ENCODE measurements at places on chromosomes 1 and 21.
A peak's percentile ranks its signal among the peaks of the same experiment; 100 is the strongest.

GRCh38 chr1:59994302-59995198 lies 68.0 kb upstream of the CYP2J2 start:
- no peak for DNase-seq

DNA sequence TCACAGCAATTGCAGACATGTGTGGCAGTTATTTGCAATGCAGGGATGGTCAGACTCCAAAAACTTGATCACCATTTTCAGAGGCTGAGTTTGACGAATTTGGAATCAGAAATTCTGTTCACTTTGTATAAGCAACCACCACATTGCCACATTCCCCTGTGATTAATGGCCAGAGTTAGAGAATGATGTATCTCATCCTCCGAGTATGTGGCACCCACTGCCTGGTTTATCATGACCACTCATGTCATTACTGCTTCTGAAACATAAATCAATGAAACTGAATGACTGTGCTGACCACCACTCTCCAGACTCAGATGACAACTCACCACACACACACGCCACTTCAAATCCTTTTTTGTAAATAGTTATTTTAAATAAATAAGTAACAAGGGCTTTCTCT lies 66.6 kb upstream of the CACHD1 start:
- DNase-seq, result no peak

DNA sequence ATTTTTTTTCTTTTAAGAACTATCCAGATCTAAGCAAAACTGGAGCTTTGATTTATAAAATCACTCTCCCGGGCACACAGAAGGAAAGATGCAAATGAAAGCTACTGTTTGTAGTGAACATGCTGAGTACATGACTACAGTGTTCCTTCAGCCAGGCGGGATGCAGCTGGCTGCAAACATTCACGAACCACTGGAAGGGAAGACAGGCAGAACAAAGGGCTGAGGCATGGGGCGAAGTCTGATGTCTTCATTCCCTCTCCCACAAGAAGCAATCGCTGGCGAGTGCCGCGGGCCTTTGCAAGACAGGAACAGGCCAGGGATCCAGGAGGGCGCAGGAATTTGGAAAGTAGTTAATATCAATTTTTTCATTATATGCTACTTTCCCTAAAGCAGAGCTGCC lies 257.9 kb upstream of the AJAP1 start:
- DNase-seq, result no peak

- no peak for DNase-seq
These were observed 32.9 kb downstream of the IFI44 start for GRCh38 chr1:78682496-78682895.

GRCh38 chr1:115922801-115923200 lies 53.5 kb upstream of the SLC22A15 start:
- DNase-seq, result no peak

DNA sequence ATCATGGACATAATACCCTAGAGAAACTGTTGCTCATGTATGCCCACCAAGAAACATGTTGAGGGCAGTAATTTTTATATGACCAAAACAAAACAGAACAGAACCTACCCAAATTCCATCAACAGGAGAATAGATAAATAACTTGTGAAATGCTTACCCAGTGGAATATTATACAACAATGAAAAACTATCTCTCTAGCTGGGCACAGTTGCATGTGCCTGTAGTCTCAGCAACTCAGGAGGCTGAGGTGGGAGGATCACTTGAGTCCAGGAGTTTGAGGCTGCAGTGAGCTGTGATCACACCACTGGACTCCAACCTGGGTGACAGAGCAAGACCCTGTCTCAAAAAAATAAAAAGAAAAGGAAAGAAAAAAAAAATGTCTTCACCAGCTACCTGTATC lies 37.6 kb upstream of the RCSD1 start:
- DNase-seq, result no peak

DNA sequence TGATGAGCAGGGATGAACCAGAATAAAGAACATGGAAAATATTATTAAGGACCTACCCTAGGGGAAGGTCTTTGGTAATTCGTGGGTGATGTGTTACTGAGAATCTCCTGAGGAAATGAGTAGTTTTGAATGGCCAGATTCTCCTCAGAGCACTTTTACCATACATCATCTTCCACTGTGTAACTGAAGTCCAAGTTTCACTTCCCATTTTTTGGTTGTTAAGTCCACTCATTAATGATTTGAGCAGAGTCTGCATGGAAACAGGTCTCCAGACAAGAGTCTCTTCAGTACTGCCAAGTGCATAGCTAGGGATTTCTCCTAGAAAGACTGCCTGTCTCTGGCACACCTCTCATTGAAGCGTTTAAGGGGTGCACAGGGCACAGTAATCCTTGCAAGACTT lies 48.7 kb upstream of the PCP4 start:
- DNase-seq, result no peak

GRCh38 chr1:192263436-192263835 lies 53.4 kb upstream of the RGS21 start:
- peak; percentile 43 for DNase-seq

- no peak for DNase-seq
These were observed 141.8 kb downstream of the ZZZ3 start for GRCh38 chr1:77540501-77541161.

- DNase-seq, result peak; percentile 11
These were observed at the start of gene OPRD1 for GRCh38 chr1:28811766-28812668. TSS of gene OPRD1 (plus strand) at chr1:28812170. CDS start at chr1:28812384, 214 bp downstream.

DNA sequence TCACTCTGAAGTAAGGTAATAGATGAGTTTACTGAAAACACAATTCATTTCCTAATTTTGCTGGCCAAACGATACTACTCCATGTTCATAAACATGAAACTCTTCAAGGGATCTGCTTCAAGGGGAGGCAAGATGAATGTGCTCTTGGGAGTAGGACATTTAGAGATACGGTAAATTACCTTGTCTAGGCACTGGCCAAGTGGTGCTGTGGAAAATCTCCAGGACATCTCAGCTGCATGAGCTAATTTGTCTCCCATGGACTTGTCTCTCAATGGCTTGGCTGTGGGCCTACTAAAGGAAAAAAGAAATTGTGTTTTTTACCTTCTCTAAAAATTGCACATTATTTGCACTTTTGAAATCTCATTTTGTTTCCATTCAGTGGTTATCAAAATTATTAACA lies 780.6 kb downstream of the LTN1 start:
- no peak for DNase-seq

DNA sequence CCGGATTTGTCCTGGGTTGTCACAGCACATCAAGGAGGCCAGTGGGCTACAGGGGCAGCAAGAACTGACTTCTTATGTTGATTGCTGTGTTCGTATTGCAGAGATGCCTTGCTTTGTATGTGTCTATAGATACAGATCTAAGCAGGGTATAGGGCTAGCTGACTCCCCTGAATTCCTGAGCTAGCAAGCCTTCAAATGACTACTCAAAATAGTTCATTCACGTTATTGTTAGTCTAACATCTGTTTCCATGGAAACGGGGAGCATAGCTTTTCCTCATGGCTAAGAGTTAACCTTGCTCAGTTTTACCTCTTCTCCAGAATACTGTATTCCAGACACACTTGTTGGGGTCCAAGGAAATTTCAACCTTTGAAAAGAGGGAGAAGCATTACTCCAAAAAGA lies 24.1 kb downstream of the TRIM45 start:
- DNase-seq, result no peak

DNA sequence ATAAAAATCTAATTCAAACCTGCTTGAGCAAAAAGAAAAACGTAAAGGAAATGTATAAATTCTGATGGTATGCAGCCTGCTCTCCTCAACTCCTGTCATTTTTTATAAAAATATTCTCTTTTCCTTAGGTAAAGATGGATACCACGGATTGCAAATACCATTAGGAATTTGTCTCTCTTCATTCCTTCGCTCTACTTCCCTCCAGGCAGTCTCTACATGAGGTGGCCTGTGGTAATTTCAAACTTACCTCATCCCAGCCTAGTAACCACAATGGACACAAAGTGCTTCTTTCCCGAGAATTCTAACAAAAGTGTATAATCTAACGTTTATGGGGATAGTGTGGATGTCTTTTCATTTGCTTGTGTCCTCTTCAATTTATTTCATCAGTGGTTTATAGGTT lies 239.5 kb upstream of the LRRC7 start:
- no peak for DNase-seq

DNA sequence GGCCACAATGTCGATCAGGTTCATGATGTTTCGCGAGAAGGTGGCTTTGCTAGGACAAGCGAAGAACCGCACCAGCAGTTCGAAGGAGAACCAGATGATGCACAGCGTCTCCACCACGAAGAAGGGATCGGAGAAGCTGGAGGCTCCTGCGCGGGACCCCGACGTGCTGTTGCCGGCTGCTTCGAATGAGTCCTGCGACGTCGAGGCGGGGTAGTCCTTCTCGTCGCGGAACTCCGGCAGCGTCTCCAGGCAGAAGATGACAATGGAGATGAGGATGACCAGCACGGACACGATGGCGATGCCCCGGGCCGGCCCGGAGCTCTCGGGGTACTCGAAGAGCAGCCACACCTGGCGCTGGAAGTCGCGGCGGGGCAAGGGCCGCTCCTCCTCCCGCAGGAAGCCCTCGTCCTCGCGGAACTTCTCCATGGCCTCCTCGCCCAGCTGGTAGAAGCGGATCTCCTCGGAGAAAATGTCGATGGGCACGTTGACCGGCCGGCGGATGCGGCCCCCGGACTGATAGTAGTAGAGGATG lies 869 bp downstream of the KCNA3 start:
- DNase-seq, result no peak

DNA sequence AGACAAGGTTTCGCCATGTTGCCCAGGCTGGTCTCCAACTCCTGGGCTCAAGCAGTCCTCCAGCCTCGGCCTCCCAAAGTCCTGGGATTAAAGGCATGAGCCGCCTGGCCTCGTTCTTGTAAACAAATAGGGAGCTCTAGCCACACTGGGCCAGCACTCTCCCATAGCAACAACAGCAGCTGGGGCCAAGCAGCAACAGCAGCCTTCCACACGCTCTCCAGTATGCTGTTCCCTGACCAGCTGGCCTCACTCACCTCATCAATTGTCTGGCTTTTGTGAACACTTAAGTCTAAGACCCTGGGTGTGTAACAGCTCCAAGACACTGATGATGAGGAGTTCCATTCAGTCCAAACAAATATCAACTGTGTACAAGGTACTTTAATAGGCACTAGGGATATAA lies 16.9 kb upstream of the GLIS1 start:
- DNase-seq, result no peak

DNA sequence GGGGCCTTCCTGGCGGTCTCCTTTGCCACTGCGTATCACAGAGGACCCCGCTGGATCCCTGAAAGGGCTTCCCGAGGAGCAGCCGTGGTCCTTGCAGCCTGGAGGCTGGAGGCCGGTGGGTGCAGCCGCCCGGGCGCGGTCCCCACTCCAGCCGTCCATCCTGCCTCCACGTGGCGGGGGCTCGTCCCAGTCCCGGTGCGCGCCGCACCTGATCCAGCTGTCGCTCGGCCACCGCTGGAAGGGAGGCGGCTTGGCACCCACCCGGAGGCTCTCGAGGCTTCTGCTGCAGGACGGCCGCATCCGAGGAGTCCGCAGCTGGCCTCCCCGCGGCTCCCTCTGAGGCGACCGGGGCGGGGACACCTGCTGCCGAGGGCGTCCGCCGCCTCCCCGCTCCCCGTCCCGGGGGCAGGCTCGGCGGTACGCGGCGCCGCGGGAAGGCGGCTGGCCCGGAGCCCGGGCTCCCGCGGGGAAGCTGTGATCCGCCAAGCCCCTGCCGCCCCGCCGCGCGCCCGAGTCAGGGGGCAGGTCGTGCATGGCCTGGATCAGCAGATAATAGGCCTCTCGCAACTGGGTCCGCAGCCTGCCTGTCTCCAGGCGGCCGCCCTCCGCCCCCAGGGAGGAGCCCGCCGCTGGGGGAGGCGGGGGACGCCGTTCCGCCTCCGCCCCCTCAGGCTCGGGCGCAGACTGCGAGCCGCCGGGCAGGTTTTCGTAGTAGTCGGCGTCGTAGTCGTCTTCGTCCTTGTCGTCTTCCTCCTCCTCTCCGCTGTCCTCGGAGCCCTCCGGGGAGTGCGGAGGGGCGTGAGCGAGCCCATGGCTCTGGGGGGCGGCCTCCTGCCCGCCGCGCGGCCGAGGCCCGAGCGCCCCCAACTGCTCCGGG lies at the start of gene SYDE2:
TSS of gene SYDE2 (minus strand) at position 554 of the 877 bp plus-strand sequence. CDS start at position 534, 20 bp downstream.
- DNase-seq, result peak; percentile 50

DNA sequence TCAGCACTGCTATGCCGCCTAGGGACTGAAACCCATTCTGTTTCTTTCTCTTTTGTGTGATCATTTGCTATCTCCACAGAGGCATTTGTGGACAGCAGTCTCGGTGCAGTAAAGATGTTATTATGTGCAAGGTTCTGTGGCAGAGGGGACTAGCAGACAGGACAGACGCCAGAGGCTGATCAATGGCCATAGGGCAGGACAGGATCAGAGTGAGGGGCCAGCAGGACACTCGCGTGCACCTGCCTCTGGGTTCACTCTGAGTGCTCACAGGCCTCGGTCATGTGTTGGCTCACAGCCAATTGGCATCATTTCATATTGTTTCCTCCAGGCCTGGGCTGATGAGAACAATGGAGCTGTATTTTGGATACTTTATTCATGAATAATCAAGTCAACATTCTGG lies 212.6 kb downstream of the TGFB2 start:
- DNase-seq, result no peak

- peak; percentile 24 for DNase-seq
These were observed 41.4 kb upstream of the TENT5C start for GRCh38 chr1:117564227-117565075.

DNA sequence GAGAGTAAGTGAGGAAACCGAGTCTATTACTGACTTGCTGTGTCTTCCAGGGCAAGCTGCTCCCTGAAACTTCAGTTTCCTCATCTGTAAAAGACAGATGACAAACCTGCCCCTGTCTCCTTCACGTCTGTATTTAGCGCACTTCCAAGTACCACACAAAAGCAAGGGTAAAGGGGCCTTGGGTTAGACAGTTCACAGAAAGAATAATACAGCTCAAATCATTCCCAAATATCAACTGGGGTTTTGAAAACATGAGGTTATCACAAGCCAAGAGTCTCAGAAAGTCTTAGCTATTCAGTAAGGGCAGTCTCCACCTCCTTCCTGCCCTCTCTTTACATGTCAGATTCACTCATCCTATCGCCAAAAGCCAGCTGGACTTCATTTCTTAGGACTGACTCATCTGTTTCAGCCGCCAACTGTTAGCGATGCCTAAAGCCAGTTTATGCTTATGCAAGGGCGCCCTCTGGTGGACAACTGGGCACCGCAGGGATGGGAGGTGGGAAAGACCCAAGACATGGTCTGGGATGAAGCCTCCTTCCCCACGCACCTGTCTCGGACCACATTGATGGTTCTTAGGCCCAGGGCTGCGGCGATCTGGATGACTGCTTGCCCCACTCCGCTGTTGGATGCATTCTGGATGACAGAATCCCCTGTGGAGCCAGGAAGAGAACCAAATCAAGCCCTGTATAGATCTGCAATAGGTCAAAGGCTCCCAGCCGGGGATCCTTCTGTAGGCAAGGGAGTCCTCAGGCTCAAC lies 21.1 kb upstream of the SRSF4 start:
- DNase-seq, result peak; percentile 97

Measured in suppressor macrophage (primary cell).